A673 (cell line): ENCODE measurements at places on chromosomes 1 and 21. TPM values are rescaled to one million over a fixed set of nuclear protein-coding genes. Genes with fewer than 3 reads are reported as not detected.

NEGR1 gene
- 7.6 and 10.6 TPM in 2 replicates for total RNA-seq

TENT5C gene
- total RNA-seq: 0.90 and 1.1 TPM in 2 replicates

PLD5 gene
- 6.9 and 9.2 TPM in 2 replicates for total RNA-seq

TTC39A gene
- total RNA-seq: 3.1 and 5.1 TPM in 2 replicates

ATP1A4 gene
- total RNA-seq: not detected in 2 replicates

CHD5 gene
- total RNA-seq: 0.22 and 0.58 TPM in 2 replicates

CD53 gene
- total RNA-seq: 0.19 and 0.35 TPM in 2 replicates
